Fibroblast of skin of abdomen (primary cell): ENCODE measurements at places on chromosomes 6 and 20.
A peak's percentile ranks its signal among the peaks of the same experiment; 100 is the strongest.

DNA sequence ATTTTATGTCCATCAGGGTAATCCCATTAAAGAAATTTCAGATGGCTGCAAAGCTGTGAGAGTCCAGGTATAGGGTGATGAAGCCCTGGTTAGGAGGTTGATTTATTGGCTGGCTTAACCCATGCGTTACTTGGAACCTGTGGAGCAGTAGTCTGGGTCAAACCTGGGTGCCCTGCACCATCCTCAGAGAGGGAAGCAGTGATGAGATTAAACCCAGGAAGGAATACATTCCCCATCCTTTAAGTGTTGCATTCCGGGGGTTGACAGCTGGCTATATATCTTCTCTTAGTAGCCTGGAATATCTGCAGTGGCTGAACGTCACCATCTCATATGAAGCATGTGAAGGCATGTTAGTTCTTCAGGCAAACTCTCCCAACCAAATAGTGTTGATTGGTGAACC is 44.9 kb upstream of the JAG1 start:
- peak; percentile 53 for DNase-seq

DNA sequence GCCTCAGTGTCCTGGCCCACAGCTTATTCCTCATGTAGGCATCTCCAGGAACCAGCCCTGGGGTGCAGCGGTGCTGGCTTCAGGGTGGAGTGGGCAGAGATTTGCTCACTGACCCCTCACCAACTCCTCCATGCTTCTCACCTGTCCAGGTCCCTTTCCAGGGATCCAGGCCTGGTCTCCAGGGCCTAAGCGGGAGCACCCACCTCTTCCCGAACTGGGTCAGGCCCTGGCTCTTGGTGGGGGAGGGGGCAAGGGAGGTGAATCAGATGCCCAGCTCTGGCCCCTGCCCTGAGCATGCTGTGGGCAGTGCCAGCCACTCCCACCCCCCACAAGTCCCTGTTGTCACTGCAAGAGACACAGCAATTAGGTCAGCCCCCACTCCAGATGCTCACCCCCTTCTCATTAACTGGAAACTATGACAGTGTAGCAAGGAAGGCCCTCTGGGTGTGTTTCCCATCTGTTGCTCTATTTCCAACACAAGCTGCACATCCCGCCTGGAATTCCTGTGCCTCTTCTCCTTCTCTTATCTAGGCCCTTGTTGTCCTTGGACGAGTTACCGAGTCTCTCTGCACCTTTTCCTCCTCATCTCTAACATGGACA is 37.0 kb downstream of the MDFI start:
- no peak for DNase-seq

DNA sequence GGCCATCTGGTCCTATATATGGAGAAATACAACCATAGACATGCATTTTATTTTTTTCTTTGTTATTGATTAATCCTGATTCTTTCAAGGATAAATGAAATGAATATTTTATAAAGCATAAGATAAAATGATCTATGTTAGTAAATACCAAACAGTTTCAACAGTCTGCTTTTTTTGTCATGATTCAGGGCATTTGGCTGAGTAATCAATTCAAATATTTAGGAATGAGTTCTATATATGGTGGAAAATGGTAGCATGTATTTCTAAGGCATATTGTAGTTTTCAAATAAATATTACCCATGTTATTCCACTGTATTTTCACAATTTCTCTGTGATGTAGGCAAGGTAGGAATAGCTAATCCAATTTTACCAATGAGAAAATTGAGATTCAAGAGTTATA is 287.5 kb upstream of the FKBP1C start:
- DNase-seq = no peak

DNA sequence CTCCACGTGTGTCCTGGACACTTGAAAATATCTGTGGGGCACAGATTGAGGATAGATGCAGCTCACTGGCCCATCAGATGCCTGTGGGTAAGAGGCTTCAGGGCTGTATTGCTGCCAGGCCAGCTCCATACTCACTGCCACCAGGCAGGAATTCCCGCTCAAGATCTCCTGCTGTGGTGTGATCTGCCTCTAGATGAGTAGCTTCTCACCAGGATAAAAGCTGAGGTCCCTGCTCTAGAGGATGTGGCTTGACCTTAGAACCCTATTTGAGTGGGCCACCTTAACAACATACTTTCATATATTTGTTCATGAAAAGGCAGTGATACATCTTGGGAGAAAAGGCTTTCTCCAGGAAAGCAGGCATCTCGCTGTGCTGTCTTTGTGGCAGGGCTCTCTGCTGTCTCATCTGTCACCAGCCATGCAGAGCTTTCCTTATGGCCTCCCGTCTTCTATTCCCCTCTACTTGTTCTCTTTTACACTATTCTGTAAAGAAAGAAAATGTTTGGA is 165.7 kb upstream of the RNF217 start:
- no peak for DNase-seq

DNA sequence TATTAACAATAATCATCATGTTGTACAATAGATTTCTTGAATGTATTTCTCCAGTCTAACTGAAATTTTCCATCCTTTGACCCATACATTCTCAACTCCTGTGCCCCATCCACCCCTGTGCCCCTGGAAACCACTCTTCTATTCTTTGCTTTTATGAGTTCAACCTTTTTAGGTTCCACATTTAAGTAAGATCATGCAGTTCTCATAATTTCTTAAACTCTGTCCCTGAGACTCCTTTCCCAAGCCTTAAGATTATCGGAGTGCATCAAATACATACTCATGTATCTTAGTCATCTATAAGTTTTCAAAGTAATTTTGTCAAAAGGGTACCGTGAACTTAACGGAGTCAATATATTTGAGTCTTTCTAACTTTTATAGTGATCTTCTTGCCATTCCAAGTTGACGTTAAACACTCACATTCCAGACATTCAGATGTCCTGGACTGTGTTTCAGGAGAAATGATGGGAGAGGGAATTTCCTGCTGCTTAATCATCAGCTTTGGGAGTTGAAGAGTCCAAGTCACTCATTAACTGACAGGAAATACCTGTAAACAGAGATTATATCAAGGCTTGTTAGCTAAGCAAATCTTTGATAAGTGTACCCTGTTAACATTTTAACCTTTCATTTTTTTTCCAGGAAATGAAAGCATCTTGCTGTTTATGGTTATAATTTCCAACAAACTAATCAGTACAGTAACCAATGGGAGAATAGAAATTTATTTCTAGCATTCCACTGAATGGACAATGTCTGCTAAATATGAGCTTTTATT is 73.3 kb downstream of the ADGRG6 start:
- peak; percentile 97 for DNase-seq

- DNase-seq = peak; percentile 74
These were observed 243.2 kb upstream of the TENT5A start for GRCh38 chr6:81995548-81996289.

DNA sequence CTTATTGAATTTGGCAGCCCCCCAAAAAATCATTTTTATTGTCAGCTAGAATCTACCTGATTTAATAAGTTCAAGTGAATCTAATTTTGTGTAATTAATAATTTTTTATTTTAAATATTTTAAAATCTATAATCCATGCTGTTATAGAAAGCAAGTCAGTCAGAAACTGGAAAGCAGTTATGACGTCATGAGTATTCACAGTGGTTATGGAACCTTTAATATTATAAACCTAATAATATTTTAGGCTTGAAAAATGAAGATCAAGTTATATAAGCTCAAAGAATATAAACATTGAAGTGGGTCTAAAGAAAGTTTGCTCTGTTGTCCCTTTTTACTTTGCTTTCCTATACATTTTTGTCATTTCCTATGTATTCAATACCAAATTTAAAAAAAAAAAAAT is 1075.1 kb upstream of the EPHA7 start:
- no peak for DNase-seq

- DNase-seq = no peak
These were observed 496.5 kb downstream of the EPM2A start for GRCh38 chr6:145238787-145239186.

DNA sequence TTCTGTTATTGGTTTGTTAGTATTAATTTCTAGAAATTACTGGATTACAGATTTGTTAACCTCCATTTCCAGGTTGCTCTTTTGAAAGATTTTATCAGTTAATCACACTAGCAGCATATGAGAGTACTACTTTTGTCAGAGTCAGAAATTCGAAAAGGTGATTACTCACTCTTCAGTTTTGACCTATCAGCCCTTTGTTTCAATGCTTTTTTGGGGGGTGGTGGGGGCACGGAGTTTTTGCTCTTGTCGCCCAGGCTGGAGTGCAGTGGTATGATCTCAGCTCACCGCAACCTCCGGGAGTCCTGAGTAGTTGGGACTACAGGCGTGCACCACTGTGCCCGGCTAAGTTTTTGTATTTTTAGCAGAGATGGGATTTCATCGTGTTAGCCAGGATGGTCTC is 149.2 kb downstream of the JARID2 start:
- no peak for DNase-seq

DNA sequence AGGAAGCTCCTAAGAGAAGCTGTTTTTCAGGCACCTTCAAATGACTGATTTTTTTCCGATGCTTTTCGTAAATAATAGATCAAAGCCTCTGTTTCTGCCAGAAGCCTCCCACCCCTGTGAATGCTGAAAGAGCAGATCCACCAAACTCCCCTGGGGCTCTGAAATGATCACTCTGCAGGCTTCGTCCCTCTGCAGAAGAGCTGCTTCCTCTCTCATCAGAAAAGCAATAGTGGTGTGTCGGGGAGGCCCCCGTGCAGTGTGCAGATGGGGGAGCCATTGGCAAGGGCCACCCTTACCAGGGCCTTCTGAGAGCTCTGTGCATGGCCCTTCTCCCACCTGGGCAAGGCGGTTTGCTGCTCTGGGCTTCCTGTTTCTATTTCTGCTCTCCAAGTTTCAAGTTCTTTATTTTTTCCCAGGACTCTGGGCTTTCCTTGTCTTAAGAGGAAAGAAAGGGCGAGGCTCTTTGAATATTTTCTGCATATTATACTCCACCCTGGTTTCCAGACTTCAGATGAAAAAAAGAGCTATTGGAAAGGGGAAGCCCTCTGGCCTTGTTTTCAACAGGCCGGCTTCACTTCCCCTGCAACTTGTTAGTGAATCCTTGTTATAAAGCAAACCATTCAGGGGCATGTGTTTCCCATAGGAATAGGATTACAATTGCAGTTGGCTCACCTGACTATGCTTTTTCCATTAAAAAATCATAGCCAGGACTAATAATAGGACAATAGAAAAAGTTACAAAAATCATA is 155.2 kb downstream of the TTLL2 start:
- no peak for DNase-seq

DNA sequence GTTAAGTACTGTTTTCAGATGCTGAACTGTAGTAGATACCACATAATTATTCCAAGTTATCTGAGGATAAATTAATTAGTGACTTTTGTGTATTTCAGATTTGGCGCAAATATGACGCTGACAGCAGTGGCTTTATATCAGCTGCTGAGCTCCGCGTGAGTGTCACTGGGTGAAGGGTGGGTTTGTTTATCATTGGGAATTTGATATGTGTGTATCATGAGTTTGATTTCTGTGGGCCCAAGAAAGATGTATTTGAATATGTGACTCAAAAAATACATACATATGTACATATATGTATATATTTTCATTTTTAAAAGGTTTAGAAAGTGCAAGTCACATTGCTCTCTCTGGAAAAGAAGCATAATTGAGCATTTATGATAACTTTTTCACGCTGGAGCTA is 17.4 kb downstream of the SCGN start:
- no peak for DNase-seq

GRCh38 chr6:41785689-41786450 is 1.6 kb upstream of the TOMM6 start:
- DNase-seq = peak; percentile 27

DNA sequence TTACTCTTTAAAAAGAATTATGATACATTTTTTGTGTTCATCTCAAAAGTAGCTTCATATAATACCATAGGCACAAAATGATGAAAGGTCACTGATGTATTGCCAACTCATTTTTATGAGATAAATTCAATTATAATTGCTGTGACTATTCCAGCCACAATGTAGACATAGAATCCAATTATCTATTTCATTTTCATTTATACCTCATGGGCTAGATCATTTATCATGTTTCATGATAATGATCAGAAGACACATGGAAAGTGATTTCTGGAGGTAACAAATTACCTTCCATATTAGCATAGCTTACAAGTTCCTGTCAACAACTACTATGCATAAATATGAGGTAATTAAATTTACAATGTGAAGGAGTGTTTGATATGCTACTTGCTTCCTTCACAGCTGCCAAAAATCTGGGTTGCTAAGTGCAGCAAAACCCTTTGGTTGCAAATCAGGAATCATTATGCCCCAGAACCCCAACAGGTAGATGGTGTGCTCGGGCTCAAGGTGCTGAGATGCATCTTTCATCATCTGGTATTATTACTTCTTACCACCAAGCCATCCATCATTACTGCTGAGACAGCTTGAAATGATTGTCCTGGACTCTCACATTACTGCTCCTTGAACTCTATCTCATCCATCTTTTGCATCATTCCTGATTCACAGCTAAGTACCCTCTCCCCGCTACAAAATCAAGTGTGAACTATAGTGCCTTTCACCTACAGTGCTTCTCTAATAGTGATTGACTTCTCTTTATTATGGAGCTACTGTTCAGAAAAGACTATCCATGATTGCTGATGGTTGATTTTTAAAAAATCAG is 306.0 kb upstream of the THEMIS start:
- peak; percentile 3 for DNase-seq

DNA sequence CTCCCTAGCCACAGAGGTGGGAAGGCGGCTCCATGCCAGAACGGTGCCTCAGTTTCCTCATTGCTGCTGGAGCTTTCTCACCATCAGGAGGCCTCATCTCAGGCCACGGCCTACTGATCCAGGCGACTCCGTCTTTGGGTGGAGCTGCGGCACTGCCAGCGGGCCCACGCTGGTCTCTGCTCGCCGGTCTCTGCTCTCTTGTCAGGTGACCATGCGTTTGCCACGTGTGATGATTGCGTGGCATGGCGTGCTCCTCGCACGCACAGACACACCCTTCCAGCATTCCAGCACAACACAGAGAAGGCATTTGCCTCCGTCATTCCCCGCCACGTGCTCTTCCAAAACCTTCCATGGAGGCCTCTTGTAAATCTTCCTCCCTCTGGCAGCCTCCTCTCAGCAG is 271.1 kb downstream of the CDH4 start:
- no peak for DNase-seq

DNA sequence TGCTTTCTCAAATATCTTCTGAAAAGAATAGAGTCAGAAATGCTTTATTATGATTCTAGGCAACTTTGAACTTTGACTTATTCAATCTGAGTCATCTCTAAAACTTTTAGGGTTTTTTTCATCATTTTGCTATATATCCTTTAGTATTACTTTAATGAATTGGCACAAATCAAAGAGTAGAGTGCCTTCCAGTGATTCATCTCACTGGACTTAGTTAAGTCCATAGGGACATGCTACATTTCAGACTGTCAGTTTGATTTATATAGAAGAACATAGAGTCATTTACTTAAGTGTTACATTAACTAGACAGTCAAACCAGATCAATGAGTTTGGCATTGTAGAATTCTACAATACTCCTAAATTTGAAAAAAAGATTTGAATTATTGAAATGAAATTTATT is 1235.7 kb upstream of the MAP3K7 start:
- peak; percentile 31 for DNase-seq

- DNase-seq = no peak
These were observed 295.4 kb downstream of the TFAP2C start for GRCh38 chr20:56924292-56925081.
